MCF 10A (cell line): ENCODE measurements at places on chromosomes 11 and 22. TPM values are rescaled to one million over a fixed set of nuclear protein-coding genes. Genes with fewer than 3 reads are reported as not detected.

Gene PKDREJ
- total RNA-seq: not detected in 2 replicates

Gene FAT3
- 0.02 and 0.05 TPM in 2 replicates for total RNA-seq

Gene TIGD3
- total RNA-seq: 0.14 TPM in 1 of 2 replicates, not detected in the other

Gene RTN4R
- total RNA-seq: 2.7 and 3.7 TPM in 2 replicates

Gene CNTN5
- not detected in 2 replicates for total RNA-seq

Gene ZNRF3
- total RNA-seq: 7.1 and 7.9 TPM in 2 replicates

Gene HIPK3
- 51.4 and 53.7 TPM in 2 replicates for total RNA-seq

Gene MRGPRF
- not detected in 2 replicates for total RNA-seq

DNA sequence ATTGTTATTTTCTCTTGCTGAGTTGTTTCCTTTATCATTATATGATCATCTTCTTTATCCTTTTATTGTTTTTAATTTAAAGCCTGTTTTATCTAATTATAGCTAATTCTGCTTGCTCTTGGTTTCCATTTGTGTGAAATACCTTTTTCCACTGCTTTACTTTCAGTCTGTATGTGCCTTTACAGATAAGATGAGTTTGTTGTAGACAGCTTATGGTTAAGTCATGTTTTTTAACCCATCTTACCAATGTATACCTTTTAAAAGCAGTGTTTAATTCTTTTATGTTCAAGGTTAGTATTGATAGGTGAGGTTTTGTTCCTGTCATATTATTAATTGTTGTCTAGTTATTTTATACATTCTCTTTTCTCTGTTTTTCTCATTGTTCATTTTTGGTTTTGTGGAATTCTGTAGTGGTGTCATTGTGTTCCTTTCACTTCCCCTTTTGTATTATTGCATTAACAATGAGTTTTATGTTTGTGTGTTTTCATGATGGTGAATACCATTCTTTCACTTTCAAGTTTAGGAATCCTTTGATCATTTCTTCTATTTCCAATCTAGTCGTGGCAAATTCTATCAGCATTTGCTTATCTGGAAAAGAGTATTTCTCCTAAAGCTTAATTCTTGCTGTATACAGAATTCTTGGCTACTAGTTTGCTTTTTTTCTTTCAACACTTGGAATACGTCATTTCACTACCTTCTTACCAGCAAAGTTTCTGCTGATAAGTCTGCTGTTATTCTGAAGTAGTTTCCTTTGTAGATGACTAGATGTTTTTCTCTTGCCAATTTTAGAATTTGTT is 21.8 kb downstream of the OR5AN1 start:
- no peak for DNase-seq

- no peak for DNase-seq
These were observed 17.0 kb downstream of the MRPL48 start for GRCh38 chr11:73804712-73805111.

DNA sequence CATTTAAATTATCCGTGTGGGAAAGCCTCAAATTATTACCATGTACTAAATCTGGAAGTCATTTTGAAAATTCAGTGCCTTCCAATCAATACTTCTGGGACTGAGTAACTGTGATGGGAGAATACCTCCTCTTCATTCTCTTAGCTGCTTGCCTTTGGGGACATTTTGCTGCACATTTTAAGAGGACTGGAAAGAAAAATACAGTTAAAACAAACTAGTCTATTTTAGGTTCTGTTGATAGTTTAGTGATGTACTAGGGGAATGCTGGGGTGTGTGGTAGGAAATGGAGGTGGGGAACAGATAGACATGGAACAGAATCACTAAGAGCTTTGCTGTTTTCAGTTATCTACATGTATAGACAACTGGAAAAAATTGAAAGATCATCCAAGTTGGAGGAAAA is 65.7 kb upstream of the APOA1 start:
- no peak for DNase-seq

GRCh38 chr11:77090046-77090372 is 12.6 kb upstream of the OMP start:
- DNase-seq: no peak

DNA sequence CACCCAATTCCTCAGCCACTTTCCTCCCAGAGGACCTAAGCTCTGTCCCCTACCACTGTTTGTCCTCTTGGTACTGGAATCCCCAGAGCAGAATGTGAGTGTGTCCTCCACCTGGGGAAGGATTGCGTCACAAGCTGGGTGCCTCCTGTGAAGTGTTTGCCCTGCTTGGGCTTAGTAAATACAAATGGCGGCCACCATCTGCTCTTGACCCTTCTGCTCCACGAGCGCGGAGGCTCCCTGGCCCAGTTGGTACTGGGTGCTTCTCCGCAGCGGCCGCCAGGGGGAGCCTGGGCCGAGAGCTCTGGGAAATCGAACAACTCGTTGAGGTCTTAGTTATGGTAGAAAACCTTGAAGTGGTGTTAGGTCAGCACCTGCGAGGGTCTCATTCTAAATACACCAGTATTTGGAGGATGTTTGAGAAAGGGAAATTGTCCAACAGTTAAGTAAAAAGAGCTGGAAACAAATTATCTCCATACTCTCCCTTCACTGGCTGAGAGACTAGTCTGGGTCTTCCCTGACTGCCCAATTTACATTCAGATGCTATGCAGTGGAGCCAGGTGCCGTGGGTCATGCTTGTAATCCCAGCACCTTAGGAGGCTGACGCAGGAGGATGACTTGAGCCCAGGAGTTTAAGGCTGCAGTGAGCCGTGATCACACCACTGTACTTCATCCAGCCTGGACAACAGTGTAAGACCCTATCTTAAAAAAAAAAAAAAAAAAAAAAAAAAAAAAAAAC is 74.6 kb upstream of the TEAD1 start:
- DNase-seq: no peak

GRCh38 chr11:64290352-64291261 is 495 bp upstream of the KCNK4 start:
- no peak for DNase-seq

- DNase-seq: no peak
These were observed 57.5 kb upstream of the LYVE1 start for GRCh38 chr11:10625982-10626311.

- DNase-seq: no peak
These were observed 20.2 kb downstream of the GAB4 start for GRCh38 chr22:16987822-16988221.

DNA sequence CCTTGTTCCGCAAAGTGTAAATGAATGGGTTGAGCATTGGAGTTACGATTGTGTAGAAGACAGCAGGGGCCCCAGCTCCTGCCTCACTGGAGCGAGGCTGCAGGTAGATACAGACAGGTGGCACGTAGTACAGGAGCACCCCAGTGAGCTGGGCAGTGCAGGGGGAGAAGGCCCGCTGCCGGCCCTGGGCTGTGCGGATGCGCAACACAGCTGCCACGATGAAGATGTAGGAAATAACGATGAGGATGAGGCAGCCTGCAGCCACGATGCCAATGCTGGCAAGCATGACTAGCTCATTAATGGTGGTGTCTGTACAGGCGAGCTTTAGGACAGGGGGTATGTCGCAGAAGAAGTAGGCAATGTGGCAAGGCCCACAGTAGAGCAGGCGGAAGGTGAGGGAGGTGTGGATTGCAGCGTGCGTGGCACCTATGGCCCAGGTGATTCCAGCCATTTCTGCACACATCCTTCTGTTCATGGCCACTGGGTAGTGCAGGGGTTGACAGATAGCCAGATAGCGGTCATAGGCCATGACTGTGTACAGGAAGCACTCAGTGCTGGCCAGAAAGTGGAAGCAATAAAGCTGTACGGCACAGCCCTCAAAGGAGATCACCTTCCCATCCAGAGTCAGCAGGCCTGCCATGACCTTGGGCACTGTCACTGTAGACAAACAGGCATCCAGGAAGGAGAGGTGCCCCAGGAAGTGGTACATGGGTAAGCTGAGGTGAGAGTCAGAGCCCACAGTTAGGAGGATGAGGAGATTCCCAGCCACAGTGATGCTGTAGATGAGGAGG is 616 bp downstream of the OR10S1 start:
- DNase-seq: no peak

DNA sequence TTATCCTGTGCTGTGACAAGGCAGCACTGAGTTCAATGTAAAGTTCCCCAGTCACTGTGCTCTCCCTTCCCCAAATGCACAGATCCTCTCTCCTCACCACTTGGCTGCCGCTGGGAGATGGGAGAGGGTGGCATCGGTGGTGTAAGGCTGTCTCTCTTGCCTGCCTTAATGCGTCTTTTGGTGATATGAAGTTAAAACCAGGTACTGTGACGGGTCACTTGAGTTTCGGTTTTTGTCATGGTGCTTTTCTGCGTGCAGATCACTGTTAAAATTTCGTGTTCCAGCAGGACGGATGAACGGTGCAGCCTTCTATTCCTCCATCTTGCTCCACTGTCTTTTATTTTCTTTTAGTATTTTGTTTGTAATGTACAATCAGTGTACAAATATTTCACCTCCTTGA is 18.6 kb downstream of the GLB1L2 start:
- no peak for DNase-seq

DNA sequence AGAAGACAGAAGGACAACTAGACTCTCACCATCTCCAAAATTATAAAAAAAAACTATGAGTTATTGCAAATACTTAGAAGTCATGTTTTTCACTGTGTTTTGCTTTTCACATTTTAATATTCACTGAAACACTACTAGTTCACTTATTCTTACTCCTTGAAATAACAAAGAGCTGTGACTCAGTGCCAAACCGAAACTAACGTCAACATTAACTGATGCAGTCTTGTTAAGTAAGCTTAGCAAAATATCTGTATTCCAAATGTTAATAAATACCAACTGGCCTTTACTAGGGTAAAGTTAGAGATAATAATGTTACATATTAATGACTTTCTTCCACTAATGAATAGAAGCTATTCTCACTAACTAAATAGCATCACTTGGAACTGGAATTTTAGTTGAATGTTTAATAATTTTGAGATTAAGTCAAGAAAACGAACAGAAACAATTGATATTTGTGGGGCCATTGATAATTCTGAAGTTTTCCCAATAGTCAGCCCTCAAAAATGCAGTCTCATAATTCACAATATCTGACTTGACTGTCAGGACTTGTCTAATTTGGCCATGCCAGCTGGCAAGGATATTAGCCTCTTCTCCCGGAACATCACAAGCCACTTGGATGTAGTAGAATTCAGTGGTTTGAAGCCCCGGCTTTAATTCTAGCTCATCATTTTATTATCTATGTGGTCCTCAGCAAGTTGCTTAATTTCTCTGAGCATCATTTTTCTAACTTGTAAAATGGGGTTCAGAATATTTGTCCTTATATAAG is 230.1 kb upstream of the DDI1 start:
- peak; percentile 66 for DNase-seq

GRCh38 chr11:48094643-48095339 is 114.4 kb downstream of the PTPRJ start:
- no peak for DNase-seq

DNA sequence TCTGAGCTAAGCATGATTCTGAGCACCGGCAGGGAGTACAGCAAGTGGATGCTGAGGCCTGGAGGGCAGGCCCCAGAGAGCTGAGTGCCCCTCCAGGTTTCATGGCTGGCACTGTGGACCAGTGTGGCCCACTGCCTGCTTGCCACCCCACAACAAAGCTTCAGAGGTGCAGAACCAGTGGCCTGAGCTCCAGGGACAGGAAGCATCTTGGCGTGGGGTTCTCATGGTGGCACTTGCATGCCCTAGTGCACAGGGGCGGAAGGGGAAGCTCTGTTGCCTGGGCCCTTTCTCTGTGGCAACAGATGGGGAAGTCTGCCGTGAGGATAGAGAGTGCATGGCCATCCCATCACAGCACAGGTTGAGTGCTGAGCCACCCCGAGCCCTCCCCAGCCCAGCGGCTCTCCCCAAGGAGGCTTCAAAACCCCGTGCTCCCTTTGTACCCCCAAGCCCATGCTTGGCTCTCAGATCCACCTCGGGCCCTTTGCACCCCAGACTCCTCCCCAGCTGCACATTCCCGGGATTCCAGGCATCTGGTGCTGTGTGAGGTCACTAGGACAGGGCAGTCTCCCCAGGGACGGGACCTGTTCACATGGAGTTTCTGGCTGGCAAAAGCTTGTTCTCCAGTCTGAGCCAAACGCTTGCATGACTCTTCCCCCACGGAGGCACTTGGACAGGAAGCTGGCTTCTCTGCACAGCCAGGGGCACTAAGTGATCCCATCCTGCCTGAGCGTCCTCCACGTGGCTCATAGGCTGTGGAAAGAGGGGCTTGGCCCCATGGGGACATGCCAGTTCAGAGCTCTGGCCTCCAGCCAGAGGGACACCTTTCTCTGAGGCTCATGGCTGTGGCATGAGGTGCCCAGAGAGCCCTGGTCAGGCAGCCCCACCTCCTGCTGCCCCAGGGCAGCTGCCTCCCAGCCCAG is 4.2 kb downstream of the SLC25A1 start:
- peak; percentile 80 for DNase-seq

DNA sequence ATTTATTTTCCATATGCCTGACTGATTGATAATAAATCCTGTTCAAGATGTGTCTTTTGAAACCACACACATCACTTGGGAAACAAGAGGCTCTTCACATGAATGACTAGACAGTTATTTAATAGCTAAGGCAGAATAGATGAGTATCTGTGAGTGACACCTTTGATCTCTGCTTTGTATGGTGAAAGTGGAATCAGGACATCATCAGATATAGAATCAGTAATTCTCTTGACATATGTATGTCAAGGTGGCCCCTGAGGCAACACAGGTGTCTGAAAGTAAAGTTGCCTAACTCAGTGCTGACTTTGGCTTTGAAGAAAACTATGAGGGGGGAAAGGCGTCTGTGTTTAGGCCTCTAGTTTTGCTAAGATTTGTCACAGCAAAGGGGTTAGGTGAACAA is 11.5 kb upstream of the CASP4 start:
- no peak for DNase-seq

- peak; percentile 47 for DNase-seq
These were observed 55.9 kb downstream of the ZC3H12C start for GRCh38 chr11:110148775-110149744.

DNA sequence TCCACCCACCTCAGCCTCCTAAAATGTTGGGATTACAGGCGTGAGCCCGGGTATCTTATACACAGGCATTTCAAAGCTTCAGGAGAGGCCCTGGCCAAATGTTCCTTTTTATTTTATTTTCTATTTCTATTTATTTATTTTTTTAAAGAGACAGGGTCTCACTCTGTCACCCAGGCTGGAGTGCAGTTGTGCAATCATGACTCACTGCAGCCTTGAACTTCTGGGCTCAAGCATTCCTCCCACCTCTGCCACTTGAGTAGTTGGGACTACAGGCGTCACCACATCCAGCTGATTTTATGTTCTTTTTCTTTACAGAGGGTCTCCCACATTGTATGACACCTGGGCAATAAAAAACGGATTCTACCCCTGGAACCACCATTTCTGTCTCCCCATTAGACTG is 71.2 kb downstream of the FBXO7 start:
- peak; percentile 46 for DNase-seq

DNA sequence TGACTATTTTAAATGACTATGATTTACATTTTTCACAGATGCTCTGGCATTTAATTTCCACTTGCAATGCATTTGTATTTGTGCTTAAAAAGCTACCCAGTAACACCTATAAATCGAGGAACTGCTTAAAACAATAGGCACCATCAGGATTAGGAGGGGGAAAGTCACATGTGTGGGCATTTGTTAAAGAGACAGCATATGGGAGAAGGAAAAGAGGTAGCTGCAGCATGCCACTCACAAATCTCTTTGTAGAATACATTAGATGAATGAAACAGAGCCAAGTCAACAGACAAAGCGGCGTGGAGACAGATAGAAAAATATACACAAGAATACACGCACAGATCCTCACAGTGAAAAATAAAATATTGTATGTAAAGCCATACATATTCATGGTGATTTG is 228.0 kb downstream of the CADM1 start:
- DNase-seq: no peak
